GM12892 (cell line): ENCODE measurements at places on chromosomes 13 and 19.

DNA sequence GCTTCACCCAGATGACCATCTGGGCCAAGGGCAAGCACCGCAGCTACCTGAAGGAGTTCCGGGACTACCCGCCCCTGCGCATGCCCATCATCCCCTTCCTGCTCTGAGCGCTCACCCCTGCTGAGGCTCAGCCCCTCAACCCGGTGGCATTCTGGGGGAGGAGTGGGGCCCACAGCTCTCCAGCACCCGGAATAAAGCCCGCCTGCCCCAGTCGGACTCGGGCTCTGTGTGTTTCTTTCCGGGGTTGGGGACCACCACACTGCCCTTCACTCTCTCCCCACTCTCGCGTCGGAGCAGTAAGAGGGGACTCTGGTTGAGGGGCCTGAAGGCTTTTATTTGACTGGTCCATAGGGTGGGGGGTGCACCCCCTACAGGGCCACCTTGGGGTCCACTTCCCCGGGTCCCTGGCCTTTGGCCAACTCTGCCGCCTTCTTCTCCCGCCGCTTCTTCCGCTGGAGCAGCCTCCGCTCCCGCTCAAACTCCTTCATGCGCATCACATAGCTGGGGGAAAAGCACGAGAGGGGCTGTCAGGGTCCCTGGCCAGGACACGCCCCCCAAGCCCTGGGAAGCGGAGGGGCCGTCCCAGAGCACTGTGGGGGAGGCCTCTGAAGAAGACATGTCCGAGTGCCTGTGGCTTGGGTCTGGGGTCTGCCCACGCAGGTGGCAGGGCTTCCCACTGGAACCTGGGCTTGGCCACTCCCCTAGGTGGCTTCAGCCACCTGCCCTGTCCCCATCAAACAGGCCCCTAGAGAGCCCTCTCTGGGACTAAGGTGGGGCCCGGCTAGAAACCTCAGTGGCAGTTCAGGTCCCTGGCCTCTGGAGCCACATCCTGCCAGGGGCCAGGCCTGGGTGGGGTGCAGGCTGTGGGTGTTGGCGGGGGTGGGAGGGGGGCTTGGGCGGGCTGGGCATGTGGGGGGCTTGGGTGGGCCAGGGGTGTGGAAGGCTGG is 5.8 kb downstream of the NDUFB7 start:
- no peak for DNase-seq

DNA sequence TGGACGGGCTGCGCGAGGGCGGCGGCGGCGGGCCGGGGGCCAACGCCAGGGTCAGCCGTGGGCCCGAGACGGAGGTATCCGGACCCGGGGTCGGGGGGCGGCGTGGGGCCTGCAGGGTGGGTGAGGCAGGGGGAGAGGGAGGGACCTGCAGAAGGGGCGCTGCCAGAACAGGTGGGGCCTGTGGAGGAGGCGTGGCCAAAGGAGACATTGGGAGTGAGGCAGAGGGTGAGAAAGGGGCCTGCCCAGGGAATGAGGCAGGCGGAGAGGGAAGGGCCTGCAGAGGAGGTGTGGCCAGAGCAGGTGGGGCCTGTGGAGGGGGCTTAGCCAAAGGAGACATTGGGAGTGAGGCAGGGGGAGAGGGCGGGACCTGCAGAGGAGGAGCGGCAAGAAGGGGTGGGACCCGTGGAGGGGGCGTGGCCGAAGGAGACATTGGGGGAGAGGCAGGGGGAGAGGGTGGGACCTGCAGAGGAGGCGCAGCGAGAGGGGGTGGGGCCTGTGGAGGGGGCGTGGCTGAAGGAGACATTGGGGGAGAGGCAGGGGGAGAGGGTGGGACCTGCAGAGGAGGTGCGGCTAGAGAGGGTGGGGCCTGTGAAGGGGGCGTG is 4.2 kb downstream of the PRR36 start:
- no peak for DNase-seq

DNA sequence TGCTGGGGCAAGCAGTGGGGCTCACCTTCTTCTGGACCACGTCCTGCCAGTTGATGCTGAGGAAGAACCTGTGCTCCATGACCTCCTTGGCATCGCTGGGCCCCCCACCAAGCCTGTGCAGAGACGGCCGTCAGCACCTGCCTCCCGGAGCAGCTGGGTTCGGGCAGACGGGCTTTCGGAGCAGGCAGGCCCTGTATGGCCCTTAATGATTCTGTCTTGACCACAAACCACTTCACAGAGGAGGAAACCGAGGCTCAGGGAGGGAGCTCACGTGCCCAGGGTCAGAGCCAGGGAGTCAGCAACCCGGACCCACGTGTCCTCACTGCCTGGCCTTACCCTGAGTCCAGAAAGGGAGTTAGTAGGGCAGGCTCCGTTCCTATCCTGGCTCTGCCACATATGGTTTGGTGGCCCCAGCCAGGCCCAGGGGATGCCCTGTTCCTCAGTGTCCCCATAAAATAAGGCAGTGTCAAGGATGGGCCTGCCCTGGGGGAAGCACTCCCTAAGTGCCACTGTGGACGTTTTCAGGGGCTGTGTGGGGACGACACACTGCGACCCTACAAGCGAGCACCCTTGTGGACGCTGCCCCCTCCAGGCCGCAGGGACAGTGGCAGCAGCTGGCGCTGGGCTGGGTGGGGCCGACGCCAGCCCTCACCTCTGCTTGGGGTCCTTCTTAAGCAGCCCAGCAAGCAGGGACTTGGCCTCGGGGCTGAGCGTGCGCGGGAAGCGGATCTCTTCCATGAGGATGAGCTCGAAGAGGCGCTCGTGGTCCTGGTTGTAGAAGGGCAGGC is 8.9 kb upstream of the CCNP start:
- no peak for DNase-seq

DNA sequence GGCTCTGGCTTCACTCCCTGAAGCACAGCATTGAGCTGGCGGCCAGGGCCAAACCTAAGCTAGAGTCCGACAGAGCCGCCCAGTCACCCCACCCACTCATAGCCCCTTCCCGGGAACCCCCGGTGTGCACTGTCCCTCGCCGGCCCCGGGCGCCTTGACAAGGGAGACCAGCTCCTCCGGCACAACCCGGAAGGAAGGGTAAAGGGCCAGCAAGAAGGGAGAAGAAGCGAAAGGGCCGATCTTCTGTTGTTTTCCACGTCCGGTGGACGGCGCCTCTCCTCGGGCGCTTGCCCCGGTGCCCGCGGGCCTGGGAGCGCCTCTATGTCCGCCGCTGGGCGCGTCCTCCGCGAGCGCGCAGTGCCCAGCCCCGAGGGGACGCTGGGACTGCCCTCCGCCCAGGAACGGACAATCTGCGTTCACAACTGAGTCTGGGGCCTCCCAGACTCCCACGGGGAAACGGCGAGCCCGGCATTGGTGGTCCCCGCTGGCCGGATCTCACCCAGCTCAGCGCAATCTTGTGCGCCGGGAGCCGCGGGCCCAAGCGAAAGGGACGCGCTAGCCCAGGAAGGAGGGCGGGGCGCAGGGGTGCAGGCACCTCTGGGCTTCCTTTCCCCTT is 172.5 kb upstream of the MIR17HG start:
- DNase-seq = no peak

GRCh38 chr19:51501594-51502263 is at the start of gene SIGLEC12:
Gene SIGLEC12, minus strand, starts transcription at chr19:51501800. Its CDS starts 67 bp downstream, at chr19:51501733.
- no peak for DNase-seq

DNA sequence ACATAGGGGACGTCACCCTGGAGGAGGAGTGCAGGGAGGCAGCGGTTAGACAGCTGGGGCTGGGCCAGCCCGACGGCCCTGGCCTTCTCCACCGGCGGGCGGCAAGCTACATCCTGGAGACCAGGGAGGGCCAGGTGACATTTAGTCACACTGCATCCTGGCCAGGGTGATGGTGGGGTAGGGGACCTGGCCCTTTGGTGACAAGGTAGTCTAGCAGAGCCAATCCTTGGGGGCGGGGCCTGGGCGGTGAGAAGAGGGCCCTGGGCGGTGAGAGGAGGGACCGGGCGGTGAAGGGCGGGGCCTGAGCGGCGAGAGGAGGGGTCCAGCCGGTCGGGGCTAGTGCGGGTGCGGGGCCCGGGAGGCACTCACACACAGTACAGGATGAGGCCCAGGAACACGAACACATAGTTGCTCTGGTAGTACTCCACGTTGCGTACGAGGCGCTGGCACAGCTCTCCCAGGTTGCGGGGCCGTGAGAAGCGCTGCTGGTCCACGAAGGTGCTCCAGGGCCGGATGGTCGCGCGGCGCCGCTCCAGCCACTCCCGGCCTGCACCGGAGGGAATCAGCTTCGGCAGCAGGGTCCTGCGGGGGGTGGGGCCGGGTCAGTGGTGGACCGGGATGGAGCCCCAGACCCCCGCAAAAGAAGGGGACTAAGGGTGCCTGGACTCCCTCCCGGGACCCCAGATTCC is 610 bp downstream of the RABAC1 start:
- peak; percentile 91 for DNase-seq

DNA sequence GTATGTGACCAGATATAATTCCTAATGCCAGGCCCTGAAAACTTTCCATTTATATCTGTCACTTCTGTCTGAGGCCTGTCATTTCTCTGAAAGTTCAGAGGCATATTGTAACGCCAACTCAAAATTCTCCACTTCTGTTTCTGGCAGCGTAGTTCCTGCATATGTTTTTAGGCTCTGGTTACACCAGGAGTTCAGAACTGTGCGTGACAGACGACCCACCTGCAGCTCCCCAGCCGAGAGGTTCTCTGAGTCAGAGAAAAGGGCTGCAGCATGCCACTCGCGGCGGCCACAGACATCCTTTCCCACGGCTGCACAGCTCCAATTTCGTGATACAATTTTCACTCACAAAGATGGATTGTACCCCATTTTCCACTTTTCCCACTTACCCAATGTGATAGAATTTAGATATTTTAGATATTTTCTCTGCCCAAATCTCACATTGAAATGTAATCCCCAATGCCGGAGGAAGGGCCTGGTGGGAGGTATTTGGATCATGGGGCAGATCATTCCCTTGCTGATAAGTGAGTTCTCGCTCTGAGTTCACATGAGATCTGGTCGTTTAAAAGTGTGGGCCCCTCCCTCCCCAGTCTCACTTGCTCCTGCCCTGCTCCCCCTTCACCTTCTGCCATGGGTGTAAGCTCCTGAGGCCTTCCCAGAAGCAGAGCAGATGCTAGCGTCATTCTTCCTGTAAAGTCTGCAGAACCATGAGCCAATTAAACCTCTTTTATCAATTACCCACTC is 308.1 kb downstream of the LIG4 start:
- no peak for DNase-seq

DNA sequence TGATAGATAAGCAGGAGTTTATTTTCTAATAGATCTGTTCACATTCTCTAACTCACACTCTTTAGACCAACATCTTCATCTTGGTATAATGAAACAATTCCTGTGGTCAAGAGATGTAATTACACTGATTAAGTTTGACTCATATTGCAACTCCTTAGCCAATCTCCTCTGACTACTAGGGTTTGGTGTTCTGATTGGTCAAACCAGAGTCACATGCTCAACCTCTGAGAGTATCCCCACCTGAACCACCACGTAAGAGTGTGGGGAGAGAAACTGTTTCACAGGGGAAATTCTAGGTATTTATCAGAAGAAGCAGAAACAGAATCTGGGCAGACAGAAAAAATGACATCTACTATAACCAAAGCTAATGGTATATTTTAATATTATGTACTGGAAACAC is 42.4 kb downstream of the UQCRFS1 start:
- DNase-seq = no peak

DNA sequence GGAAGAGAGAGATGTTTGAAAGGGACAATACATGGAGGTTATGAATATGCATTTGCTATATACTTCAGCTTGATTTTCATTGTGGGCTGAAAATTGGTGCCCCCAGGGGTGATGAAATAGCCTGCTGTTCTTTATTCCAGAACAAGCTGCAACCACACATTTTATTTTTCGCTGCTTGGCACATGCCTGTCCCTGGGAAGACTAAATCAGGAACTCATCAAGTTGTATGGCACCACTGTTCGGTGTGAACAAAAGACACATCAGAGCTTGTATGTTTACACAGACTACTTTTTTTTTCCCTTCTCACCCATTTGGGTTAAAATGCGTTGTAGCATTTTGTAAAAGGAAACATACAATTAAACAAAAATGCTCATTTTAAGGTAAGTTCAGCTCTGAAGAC is 230.7 kb downstream of the NALCN start:
- no peak for DNase-seq

GRCh38 chr19:8567522-8568172 is 9.6 kb downstream of the MYO1F start:
- DNase-seq = no peak

- DNase-seq = no peak
These were observed 4.0 kb downstream of the TPGS1 start for GRCh38 chr19:511101-511851.

- no peak for DNase-seq
These were observed 834 bp upstream of the ITGBL1 start for GRCh38 chr13:101451641-101452040.

DNA sequence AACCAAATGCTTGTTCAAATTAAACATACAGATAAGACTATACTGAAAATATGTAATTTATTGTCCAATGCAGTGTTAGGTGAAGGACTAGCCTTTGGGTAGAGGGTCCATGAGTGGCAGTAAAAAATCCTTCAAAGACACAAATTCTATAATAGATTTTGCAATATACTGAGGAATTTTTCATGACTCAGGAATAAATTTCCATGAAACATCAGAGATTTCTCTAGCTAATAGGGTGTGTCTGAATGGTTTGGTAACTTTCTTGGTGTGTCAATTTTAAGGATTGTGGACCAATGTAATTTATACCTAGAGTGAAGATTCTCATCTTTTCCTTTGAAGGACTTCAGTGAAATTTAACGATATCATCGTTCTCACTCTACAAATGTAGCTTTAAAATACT is 546.7 kb downstream of the SLITRK5 start:
- DNase-seq = no peak

- no peak for DNase-seq
These were observed 2.4 kb downstream of the SMG9 start for GRCh38 chr19:43752287-43752875.

GRCh38 chr13:27619728-27620376 is 477 bp downstream of the LNX2 start:
- peak; percentile 33 for DNase-seq

GRCh38 chr19:37342753-37343152 is 28.1 kb upstream of the ZNF527 start:
- no peak for DNase-seq

DNA sequence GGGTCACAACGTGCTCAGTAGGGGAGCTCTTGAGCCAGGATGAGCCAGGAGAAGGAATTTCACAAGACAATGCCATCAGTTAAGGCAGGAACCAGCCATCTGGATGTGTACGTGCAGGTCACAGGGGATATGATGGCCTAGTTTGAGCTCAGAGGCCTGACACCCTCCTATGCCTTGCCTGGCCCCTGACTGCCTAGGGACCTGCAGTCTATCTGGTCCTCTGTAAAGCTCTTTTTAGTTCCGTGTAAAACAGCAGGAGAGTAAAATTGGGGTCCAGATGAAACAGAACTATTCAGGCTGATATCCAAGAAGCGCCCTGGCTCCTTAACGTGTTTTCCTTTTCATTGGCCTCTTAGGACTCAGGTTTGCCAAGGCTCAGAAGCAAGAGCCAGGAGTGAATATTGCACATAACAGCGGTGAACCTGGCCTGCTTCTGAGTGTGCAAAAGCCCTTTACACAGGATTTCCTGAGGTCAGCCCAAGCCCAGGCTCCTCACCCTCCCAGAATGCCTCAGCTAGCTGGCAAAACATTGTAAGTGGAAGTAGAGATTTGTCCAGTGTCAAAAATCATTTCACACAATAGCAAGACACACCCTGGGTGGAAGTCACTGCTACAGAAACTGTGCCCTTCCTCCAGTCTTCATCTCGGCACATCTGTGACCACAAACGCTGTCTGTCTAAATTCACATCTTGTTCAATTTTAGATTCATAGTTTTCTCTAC is 777.2 kb downstream of the UQCRFS1 start:
- DNase-seq = no peak
